Adrenal gland (tissue), 19 donors: ENCODE measurements at places on chromosomes 6 and 20.

- no peak for DNase-seq
Measured at GRCh38 chr20:16916165-16916564, 168.0 kb downstream of the OTOR start.

GRCh38 chr6:152265651-152266050 lies 371.5 kb downstream of the SYNE1 start:
- no peak for DNase-seq

- DNase-seq: no peak
Measured at GRCh38 chr6:152050451-152051195, 243.1 kb downstream of the ESR1 start.

DNA sequence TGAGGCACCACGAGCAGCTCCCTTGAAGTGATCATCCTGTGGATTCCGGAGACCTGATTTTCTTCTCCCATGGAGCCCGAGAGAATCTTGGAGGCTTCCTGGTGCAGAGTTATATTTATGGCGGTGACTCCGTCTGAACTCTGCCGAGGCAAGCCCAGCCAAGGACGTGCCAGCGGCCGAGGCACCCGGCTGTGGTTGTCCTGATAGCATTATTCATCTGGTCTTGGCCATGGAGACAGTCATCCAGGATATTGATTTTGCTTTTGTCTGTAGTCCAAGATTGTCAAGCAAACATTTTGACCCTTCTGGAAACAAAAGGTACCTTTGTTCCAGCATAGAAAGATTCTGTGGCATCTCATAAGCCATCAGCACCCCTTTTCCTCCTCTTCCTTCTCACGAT lies 163.3 kb downstream of the SCML4 start:
- peak; percentile 77 for DNase-seq

DNA sequence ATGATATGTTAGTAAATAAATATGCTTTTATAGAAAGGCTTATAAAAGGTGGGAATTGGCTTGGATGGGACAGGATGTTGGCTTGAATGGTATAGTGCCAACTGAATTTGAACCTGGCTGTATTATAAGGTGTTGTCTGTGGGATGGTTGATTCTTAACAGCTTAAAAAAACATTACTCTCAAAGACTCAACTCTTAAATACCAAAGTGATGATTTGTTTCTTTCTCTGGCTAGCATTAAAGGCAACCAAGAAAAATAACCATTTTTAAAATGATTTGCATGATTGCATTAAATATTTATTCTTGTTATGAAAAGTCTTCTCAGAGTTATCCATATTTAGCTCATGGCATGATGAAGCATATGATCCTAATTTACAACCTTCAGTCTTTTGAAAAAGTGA lies 216.2 kb downstream of the RIMS1 start:
- no peak for DNase-seq

DNA sequence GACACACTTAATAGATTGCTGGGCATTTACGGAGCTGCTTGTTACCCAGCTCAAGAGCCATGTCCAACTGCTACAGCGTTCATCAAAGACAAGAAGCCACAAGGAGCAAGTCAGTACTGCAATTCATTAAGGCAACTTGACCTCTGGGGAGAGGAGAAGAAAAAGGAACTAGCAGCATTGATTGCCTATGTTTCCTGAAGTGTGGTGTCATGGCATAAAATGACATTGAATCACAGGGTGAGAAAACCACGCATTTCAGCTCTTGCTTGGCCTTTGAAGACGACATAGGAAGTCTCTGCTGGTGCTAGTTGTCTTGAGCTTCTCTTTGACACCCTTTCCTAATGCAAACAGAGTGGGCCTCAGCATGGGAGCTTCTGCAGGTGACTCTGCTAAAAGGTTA lies 139.1 kb downstream of the CDH26 start:
- DNase-seq: no peak

GRCh38 chr20:32743237-32744112 lies at the start of gene COMMD7:
Gene COMMD7, minus strand, starts transcription at chr20:32743467. Its CDS starts 76 bp downstream, at chr20:32743391.
- peak; percentile 62 for DNase-seq

DNA sequence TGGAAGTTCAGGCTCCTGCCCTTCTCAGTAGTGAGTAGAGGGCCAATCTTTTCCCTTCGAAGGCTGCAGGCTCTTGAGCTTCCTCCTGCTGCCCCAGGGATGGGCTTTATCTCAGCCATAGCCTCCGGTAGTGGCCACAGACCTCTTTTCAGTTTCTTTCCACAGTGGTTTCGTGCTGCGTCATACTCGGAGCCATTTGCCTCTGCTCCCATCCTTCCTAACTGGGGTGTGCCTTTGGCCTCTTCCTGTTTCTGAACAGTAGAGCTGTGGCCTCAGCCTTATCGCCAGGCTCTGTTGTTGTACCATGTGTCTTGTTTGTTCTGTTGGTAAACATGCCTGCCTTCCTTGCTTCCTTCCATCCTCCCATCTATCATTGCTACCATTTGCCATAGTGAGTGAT lies 54.1 kb downstream of the TULP4 start:
- DNase-seq: no peak

- no peak for DNase-seq
Measured at GRCh38 chr6:18219591-18219990, 44.7 kb downstream of the DEK start.

- no peak for DNase-seq
Measured at GRCh38 chr20:24808616-24809015, 140.5 kb upstream of the CST7 start.

- DNase-seq: no peak
Measured at GRCh38 chr6:149264629-149265028, 52.9 kb upstream of the TAB2 start.

GRCh38 chr6:144678844-144679243 lies 393.7 kb downstream of the UTRN start:
- DNase-seq: no peak

GRCh38 chr6:126419901-126420300 lies 80.0 kb downstream of the CENPW start:
- no peak for DNase-seq

DNA sequence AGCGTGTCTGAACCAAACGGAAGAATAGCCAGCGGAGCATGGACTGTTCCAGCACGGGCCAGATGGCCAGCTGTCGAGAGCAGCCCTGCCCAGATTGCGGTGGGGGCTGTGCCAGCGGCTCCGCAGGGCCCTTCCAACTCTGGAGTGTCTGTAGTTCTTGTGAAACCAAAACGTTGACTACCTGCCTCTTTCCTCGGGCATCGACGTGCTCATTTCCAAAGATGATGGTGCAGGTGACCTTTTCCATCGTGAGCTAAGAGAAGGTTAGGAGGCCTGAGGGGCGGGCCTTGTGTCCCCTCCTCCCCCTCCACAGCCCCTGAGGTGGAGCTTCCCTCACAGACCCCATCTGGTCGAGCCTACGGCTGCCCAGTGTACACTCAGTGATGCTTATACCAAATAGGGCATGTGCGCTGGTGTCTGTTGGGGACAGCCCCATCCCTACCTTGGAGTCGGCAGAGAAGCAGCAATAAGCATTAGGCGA lies 12.9 kb upstream of the C20orf144 start:
- no peak for DNase-seq

DNA sequence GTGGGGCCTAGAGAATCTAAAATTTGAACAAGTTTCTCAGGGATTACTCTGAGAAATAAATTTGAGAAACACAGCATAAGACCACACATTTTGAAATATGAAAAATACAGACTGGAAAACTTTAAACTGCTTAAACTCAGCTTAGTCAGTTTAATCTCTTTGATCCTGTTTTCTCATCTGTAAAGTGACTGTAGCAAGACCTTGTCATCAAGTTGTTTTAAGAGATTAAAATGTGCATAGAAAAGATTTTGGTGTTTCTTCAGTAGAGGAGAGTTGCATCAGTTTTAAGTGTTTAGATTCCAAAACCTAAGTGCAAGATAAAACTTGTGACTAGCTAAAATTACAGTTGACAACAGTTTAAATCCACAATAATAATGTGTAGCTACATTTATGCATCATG lies 8.1 kb upstream of the BCKDHB start:
- DNase-seq: no peak

DNA sequence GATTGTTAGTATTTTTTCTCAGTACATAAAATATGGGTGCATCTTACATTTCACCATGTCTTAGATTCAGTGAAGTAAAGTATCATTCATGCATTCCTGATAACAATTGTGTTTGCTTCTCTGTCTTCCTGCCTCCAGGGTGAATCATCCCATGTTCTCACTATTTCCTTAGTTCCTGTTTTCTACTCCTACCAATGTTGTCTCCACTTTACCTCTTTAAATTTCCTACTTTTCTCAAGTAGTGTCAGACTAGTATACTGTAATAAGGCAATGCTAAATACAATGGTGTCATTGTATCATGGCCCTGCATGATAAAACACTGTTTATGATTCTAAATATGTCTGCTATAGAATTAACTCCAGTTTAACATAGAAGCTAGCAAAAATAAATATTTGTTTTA lies 37.4 kb upstream of the GABRR1 start:
- no peak for DNase-seq

DNA sequence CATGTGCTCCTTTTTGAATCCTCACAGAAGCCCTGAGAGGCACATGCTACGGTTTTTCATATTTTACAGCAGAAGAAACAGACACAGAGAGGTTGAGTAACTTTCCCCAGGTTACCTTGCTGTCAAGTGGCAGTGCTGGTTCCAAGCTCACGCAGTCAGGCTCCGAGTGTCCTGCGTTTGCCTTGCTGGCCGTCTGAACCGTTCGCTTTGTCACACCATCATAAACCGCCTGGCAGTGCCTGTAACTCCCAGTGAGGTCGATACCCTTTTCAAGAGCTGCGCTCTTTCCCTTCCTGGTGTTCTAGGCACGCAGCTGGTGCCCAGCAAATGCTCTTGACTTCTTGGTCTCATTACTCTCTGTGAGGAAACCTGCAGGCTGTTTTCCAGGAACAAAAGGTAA lies 31.3 kb upstream of the KCNG1 start:
- no peak for DNase-seq

DNA sequence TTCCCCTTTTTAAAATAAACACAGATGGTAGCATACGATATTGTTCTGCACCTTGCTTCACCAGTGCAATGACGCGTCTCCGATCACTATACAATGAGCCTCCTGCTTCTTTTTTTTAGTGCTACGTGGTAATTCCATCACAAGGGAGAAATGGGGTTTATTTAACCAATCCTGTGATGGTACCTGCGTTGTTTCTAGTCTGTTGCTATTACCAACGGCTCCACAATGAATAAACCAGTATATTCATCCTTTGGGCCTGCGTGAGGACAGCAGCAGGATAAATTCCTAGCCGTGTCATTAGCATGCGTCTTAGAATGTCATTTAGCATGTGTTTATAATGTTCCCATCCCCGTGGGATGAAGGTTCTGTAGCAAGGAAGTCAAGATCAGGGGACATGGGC lies 42.9 kb downstream of the GNAS-AS1 start:
- no peak for DNase-seq

GRCh38 chr6:111550195-111550594 lies 55.5 kb downstream of the TRAF3IP2 start:
- no peak for DNase-seq

DNA sequence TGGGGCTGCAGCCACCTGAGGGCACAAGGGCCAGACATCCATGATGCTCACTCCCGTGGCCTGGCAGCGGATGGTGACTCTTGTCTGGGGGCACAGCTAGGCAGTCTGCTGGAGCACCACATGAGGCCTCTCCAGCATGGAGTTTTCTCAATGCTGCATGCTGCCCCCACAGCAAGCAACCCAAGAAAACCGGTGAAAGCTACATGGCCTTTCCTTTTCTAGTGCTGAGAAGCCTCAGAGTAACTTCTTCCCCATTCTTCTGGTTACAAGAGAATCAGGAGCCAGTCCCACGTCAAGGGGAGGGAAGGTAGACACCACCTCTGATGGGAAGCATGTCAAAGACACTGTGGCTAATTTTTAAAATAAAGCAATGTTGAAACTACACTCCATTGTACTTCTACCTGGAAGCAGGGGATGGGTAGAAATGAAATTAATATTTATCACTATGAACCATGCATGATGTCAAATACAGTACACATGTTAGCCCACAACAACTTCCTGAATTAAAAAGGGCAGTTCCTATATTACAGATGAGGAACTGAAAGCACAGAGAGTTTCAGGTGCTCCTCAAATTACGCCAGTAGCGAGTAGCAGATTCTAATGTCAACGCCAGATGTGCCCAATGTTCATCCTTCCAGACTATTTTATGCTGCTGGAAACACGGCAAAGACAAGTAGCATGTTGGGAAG lies 101.5 kb downstream of the LAMP5 start:
- DNase-seq: no peak

DNA sequence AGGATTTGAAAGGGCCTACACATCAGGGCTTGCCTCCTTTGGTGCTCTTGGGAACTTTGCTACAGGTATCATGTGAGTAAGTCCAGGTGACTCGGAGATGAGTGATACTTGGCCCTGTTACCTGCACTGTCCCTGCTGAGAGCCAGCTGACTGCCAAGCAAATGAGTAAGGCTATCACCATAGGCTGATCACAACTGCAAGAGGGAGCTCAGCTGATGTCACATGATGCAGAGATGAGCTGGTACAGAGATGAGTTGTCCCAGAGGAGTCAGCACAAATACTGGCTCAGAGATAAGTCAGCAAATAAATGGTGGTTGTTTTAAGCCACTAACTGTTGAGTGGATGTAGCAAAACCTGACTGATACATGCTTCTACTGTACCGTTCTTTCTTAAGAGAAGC lies 41.4 kb downstream of the LAMP5 start:
- DNase-seq: no peak

DNA sequence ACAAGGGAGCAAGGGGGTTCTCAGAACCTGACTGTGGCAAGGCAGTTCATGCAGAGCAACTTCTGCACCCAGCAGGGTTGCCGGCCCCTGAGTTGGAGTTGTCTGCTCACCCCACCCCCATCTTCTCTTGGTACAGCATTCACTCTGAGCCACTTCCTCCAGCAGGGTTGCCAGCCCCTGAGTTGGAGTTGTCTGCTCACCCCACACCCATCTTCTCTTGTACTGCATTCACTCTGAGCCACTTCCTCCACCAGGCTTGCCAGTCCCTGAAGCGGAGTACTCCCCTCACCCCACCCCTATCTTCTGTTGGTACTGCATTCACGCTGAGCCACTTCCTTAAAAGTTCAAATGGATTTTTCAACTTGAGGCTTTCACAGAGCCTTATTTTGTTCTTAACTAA lies 79.7 kb upstream of the SYNDIG1 start:
- peak; percentile 33 for DNase-seq

DNA sequence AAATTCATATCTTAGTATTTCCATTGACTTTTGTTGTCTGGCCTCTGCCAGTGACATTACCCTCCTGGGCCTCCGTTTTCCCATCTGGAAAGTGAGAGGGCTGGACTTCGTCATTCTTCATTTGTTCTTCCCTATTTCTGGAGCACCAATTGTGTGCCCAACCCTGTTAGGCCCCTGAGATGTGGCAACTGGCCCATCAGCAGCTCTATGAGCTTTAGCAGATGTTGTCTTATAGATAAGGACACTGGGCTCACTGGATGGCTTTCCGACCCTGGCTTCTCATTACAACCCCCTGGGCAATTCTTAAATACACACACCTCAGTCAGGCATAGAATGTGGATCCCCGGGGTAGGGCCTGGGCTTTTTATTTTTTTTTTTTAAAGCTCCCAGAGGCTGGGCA lies 14.7 kb downstream of the PABPC1L start:
- no peak for DNase-seq

GRCh38 chr6:136696238-136696637 lies 96.0 kb downstream of the MAP3K5 start:
- peak; percentile 64 for DNase-seq

- DNase-seq: peak; percentile 88
Measured at GRCh38 chr20:53077373-53078205, 105.4 kb downstream of the TSHZ2 start.

- DNase-seq: no peak
Measured at GRCh38 chr6:37056439-37057127, 51.1 kb downstream of the FGD2 start.

- no peak for DNase-seq
Measured at GRCh38 chr20:47090835-47091234, 196.2 kb downstream of the EYA2 start.

- no peak for DNase-seq
Measured at GRCh38 chr6:97292671-97293070, 9.7 kb upstream of the MMS22L start.
